ENCODE measurements at places on chromosomes 4 and X. TPM values are rescaled to one million over a fixed set of nuclear protein-coding genes. Genes with fewer than 3 reads are reported as not detected.

DNA sequence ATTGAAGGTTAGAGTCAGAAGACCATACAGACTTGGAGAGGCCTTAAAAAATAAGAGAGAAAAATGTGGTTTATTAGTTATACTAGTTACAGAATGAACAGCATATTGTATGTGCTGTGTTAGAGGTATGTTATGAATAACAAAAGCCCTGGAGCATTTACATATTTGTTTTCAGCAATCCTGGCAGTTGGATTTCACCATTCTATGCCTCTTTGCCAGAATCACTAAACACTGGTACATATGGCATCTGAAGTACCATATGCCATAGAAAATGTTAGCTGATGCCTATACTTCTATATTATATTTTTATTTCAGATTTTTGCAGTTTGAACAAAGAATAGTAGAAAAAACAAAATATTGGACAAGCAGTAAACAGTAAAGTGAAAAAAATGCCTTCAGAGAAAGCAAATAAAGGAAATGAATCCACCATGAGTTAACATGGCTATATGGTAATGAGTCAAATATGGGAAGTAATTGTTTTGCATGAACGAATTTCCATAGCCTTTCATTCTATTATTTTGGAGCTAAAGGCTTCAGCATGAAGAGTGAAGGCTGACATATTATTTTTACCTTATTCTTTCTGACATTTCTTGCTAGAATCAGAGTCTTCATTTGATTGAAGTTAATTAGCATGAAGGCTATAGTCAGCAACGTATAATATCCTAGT is 41.9 kb upstream of the PRDM8 start:
- no peaks in the 10 kb centered on the region for H3K36me3 ChIP-seq
- no peaks in the 10 kb centered on the region for H3K4me1 ChIP-seq
- no peak overlapping the region for H3K4me3 ChIP-seq
- no peak for DNase-seq
- no peak overlapping the region for H3K27ac ChIP-seq
- no peaks in the 10 kb centered on the region for H3K27me3 ChIP-seq

GRCh38 chr4:78059524-78059889 is 2.4 kb downstream of the FRAS1 start:
- H3K27me3 ChIP-seq = no peaks in the 10 kb centered on the region
- H3K4me1 ChIP-seq = no peaks in the 10 kb centered on the region
- H3K36me3 ChIP-seq = no peaks in the 10 kb centered on the region
- no peak overlapping the region for H3K27ac ChIP-seq
- no peak for DNase-seq
- no peak overlapping the region for H3K4me3 ChIP-seq

DNA sequence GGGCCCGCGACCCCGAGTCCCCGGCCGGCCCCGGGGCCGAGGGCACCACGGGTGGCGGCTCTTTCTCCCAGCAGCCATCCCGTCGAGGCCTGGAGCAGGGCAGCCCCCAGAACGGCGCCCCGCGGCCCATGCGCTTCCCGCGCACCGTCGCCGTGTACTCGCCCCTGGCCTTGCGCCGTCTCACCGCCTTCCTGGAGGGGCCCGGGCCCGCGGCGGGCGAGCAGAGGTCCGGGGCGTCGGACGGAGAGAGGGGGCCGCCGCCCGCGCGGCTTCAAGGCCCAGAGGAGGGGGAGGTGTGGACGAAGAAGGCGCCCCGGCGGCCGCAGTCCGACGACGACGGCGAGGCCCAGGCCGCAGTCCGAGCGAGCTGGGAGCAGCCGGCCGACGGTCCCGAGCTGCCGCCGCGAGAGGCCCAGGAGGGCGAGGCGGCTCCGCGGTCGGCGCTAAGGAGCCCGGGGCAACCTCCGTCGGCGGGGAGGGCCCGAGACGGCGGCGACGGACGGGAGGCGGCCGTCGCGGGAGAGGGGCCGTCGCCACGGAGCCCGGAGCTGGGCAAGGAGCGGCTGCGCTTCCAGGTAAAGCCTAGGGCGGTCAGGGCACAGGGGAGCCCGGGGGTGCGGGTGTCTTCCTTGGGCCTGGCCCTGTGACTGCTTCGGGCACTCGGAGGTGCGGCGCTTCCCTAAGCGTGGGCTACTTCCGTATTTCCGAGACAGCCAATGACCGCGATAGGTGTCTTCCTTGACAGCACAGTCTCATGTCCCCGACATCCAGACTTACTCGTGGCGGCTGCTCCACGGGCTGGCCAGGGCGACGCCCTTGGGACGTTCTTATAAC is 845 bp downstream of the ZAR1 start:
- H3K4me3 ChIP-seq = no peak overlapping the region
- no peaks in the 10 kb centered on the region for H3K36me3 ChIP-seq
- H3K27ac ChIP-seq = no peak overlapping the region
- no peaks in the 10 kb centered on the region for H3K27me3 ChIP-seq
- DNase-seq = no peak

DNA sequence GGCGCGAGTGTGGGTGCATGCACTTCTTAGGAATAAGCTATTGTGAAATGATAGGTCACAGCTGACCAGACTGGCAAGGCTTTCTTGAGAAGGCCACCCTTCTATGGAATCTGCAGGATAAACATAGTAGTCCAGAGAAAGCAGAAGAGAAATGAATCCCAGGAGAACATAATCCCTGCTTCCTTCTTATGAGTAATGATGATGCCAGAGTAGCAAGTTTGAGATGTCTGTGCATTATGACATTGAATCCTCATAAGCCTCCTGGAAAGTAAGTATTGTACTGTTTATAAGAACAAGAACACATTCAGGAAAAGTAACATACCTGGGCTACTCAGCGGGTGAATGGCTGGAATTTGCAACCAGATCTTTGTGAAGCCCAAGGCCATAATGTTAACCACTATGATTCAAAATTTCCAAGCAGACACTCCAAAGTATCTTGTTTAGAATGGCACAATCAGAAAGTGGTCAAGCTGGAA is 272.1 kb upstream of the HS3ST1 start:
- no peaks in the 10 kb centered on the region for H3K4me1 ChIP-seq
- H3K27me3 ChIP-seq = no peaks in the 10 kb centered on the region
- no peak for DNase-seq

ITM2A gene
- not detected for total RNA-seq

TLR10 gene
- 48.5 TPM for total RNA-seq
